Stimulated activated CD8-positive, alpha-beta memory T cell treated with anti-CD3 and anti-CD28 coated beads, Interleukin-4, amount 100 ng/mL, for 24 hours (primary cell): ENCODE measurements at places on chromosomes 11 and 22.

DNA sequence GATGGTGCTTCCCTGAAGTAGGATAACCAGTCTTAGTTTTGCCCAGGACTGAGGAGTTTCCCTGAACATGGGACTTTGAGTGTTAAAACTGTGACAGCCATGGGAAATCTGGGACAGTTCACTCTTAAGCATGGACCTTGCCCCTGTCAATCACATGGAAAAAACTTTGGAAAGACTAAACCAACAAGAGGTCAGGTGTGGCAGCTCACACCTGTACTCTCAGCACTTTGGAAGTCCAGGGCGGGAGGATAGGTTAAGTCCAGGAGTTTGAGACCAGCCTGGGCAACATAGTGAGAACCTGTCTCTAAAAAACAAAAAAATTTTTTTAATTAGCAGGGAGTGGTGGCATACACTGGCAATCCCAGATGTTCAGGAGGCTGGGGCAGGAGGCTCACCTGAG is 3.3 kb upstream of the AMBRA1 start:
- DNase-seq: no peak

GRCh38 chr11:68890490-68891231 is 13.0 kb downstream of the MRPL21 start:
- DNase-seq: no peak

DNA sequence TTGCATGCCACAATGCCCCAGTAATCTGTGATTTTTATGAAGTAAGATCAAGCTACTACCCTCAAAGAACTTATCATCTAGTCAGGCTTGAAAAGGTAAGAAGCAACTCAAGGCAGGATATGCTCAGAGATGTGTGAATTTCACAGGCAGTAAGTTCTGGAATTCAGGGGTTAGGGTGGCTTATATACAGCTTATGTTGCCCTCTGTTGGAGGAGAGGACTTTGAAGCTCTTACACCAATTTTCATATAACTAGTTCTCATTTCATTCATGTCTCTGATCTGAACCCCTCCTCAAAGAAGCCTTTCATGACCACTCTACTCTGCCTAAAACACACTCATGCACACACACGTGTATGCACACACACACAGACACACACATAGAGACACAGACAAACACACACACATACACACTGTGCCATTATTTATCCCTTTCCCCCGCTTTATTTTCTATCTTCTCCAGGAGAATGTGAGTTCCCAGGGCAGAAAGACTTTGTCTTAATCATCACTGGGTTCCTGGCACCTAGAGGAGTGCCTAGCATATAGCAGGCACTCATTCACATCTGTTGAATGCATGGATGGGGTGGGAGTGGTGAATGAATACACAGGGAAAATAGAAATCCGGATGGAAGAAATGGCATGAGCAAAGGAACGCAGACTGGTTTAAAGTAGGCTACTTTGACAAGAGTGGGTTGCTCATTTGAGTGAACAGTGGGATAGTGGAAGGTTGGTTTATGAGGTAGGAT is 220.7 kb upstream of the ZBED5 start:
- DNase-seq: no peak

DNA sequence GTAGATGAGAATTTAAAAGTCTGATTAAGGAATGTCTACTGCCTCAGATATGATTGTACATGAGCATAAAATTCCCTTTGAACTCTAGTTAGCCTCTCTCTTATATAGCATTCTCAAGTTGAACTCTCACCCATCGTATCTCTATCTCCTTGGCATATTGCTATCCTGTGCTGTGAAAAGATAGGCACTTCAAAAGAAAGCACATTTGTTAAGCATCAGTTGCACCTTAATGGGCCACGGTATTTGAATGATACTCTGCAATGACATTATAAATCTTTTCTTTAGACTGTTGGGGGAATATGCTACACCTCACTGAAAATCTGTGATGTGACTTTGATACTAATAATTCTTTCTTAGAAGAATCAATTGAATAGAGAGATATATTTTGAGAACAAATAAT is 570.7 kb downstream of the JRKL start:
- DNase-seq: no peak

DNA sequence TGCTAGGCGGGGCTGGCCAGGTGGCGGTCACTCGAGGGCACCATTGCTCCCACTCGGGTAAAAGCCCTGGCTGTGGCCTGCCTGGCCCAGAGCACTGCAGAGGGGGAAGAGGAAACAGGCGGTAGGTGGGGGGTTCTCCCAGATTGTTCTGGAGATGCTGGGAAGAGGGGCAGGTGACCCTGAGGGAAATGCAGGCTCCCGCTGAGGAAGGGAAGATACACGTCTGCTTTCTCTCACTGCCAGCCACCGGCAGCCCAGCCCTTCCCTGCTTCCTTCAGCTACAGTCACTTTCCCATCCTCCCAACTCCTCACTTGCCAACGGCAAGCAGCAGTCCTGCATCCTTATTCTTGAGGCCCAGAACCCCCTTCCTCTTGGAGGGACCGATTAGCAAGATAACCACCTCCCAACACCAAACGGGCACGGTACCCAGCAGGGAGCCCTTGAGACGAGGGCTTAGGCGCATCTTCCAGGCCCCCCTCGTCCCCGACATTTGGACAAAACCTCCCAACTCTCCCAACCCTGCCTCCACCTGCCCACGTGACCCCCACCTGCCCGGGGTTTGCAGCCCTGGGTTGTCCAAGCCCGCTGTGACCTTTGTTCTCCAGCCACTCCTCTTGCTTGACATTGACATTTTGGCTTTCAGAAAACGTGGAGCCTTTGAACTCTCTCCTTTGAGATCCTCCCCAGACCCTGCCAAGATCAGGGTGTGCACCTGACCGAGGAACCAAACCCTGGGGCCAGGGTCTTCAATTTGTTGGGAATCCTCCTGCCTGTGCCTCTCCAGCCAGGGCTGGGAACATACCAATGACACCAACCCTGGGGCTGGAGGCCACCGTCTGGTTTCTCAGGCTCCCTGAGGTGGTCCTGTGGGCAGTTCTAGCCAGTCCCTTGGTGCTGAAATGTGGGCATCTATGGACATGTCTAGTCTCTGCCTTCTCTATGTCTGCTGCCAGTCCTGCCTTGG is 48.8 kb upstream of the TTLL12 start:
- DNase-seq: no peak

DNA sequence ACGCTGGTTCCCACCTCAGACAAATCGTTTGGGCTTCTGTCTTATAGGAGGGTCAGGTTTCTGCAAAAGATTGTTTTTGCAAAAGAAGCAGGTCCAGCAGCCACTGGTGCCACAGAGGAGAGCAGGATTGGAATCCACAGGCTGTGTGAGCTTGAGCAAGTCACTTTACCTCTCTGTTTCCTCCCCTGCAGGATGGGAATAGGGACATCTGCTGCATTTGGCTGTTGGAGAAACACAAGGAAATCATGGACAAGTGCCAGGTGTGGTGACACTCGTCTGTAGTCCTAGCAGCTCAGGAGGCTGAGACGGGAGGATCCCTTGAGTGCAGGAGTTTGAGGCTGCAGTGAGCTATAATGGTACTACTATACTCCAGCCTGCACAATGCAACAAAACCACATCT is 422.6 kb downstream of the MN1 start:
- DNase-seq: no peak

- DNase-seq: no peak
These were observed 70.1 kb upstream of the PICALM start for GRCh38 chr11:86138958-86139357.

DNA sequence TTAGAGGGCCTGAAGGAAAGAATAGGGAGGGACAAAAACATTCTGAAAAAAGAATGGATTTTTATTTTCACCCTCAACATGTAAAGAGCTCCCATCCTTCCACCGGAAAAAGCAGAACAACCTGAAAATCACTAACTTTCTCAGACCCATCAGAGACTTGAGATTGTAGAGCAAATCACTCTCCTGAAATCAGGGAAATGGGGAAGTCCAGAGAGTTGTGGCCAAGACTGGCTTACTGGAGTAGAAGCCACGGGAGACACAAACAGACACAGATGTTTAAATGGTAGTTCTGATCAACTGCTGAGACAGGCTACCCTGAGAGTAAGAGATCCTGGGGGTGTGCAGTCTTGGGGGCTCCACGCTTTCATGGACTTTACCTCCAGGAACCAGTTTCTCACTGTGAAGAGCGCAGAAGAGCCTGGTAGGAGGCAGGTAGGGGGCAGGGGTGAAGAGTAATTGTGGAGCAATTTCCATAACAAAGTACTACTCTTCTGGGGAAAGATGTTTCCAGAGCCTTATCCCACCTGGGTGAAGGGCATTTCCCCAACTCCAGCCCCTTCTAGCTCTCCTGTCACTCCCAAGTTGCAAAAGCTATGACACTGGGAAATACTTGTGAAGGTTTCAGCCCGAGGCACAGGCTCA is 47.1 kb downstream of the ASCL2 start:
- no peak for DNase-seq

- no peak for DNase-seq
These were observed 10.6 kb upstream of the RAG2 start for GRCh38 chr11:36608491-36609199.

DNA sequence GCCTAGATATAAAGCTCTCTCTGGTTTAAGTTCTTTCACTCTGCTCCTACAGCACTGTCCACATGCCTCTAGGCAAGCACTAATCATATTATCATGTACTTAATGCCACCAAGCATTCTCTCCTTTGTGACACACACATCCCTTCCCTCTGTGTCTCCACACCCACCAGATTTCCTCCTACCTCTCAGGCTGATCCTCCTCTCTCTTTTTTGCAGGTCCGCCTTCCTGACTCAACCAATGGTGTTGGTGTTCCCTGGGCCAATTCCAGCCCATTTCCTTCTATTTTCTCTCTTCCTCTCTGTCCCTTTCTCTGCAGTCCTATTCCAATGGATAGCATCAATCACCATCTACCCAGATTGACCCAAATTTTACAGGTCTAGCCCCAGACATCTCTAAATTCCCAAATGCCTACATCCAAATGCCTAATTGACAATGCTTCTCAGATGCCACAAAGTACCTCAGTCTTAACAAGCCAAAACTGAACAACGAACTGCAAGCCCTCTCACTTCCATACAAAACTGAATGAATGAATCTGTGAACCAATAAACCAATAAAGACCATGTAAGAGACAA is 504 bp upstream of the ZNF215 start:
- no peak for DNase-seq

- DNase-seq: no peak
These were observed 37.2 kb downstream of the CELSR1 start for GRCh38 chr22:46500201-46500600.

DNA sequence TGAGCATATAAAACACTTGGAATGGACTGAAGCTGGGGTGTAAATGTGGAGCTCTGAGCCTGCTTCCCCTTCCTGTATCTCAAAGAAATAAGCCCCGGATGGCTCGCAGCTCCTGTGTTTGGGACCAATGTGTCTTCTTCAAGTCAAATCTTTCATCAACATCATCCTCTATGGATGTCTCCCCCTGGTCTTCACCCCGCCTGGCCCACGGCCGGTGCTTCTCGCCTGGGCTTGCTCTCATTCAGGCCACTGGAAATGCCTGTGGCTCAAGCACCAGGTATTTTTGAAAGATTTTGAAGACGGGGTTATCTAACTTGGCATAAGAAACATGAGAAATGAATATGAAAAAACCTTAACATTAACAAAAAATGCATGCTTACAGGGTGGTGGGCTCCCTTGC is 769.8 kb downstream of the BRD1 start:
- no peak for DNase-seq

- DNase-seq: no peak
These were observed 44.8 kb upstream of the ISX start for GRCh38 chr22:35021161-35021560.

- DNase-seq: no peak
These were observed 4.5 kb upstream of the TTLL8 start for GRCh38 chr22:50062509-50063135.

GRCh38 chr11:34667810-34668582 is 47.1 kb downstream of the EHF start:
- no peak for DNase-seq

GRCh38 chr22:31915586-31915985 is 28.7 kb upstream of the YWHAH start:
- DNase-seq: no peak

DNA sequence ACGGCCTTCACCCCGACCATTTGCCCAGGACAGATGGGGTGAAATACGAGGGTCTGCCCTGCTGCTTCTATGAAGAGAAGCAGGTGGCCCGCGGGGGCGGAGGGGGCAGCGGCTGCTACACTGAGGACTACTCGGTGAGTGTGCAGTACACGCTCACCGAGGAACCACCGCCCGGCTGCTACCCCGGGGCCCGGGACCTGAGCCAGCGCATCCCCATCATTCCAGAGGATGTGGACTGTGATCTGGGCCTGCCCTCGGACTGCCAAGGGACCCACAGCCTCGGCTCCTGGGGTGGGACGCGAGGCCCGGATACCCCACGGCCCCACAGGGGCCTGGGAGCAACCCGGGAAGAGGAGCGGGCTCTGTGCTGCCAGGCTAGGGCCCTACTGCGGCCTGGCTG is 11.2 kb downstream of the C22orf31 start:
- DNase-seq: no peak
